Activated T-helper 17 cell treated with anti-CD3 and anti-CD28 coated beads, Interleukin-2, amount 50 U/mL, for 72 hours (primary cell): ENCODE measurements at places on chromosomes 1 and 21. TPM values are rescaled to one million over a fixed set of nuclear protein-coding genes. Genes with fewer than 3 reads are reported as not detected.

The LCE2C gene
- not detected for total RNA-seq

The ITLN2 gene
- not detected for total RNA-seq

The TTC34 gene
- total RNA-seq = 0.48 TPM

The CAMK1G gene
- total RNA-seq = not detected

The SLAMF7 gene
- total RNA-seq = 4.5 TPM

The SLC2A5 gene
- total RNA-seq = not detected

The TEX38 gene
- 0.26 TPM for total RNA-seq

The C1orf210 gene
- total RNA-seq = not detected

The S100A3 gene
- not detected for total RNA-seq

The TBX19 gene
- total RNA-seq = 1.8 TPM

The SLC35E2B gene
- 38.5 TPM for total RNA-seq

The C4BPA gene
- not detected for total RNA-seq

The EPHA10 gene
- 1.7 TPM for total RNA-seq

The SLAMF8 gene
- 0.30 TPM for total RNA-seq

The ELAPOR1 gene
- 33.3 TPM for total RNA-seq

The LCE3D gene
- total RNA-seq = not detected

The TCHHL1 gene
- not detected for total RNA-seq

The EPS8L3 gene
- total RNA-seq = not detected

The GJC2 gene
- total RNA-seq = 0.61 TPM

The CHRNB2 gene
- total RNA-seq = 0.05 TPM

The ATF3 gene
- 26.7 TPM for total RNA-seq

The DNM3 gene
- 5.8 TPM for total RNA-seq

The GSTM5 gene
- not detected for total RNA-seq
